ENCODE measurements at places on chromosomes 11 and 22.

- no peak for DNase-seq
Measured at GRCh38 chr11:110373051-110373702, 56.6 kb upstream of the FDX1 start.

GRCh38 chr11:20087118-20087521 lies 73.2 kb downstream of the DBX1 start:
- DNase-seq = no peak

GRCh38 chr11:11810764-11811726 lies 30.7 kb upstream of the USP47 start:
- no peak for DNase-seq

GRCh38 chr11:86688398-86689179 lies 16.2 kb upstream of the ME3 start:
- DNase-seq = no peak

DNA sequence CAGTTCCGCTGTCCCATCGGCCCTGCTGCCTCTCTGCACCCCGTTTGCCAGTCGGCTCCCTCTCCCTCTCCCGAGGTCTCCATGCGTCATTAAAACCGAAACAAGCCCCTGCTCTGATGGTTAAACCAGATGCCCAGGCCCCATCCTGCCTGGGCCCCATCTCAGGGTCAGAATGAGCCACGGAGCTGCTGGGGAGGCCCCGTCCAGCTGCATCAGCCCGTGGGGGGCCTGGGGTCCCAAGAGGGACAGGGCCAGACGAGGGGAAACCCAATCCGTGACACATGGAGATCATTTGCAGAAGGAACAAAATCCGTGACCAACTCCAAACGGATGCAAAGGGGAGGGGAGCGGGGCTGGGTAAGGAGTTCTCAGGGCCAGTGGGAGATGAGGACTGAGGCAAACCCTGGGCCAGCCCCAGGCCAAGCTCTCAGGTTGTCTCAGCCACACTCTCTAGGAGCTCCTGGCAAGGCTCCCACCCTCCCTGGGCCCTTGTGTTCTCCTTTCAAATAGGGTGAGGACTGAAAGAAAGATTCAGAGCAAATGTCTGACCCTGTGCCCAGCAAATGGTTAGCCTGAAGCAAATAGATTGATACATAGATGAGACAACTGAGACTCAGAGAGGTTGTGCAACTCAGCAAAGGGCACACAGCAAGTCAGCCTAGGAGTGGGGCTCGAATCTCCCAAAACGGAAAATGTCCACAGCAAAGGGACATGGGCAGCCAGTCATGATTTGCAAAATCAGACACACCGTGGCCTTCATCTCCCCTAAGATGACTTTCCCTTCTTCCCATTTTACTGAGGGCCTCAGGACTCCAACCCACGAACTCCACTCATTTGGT lies 162.1 kb downstream of the MN1 start:
- no peak for DNase-seq

- DNase-seq = no peak
Measured at GRCh38 chr11:131025020-131025419, 108.7 kb upstream of the SNX19 start.

- DNase-seq = no peak
Measured at GRCh38 chr11:2541881-2542361, 97.1 kb downstream of the KCNQ1 start.
